ENCODE measurements at places on chromosomes 16 and 17.

DNA sequence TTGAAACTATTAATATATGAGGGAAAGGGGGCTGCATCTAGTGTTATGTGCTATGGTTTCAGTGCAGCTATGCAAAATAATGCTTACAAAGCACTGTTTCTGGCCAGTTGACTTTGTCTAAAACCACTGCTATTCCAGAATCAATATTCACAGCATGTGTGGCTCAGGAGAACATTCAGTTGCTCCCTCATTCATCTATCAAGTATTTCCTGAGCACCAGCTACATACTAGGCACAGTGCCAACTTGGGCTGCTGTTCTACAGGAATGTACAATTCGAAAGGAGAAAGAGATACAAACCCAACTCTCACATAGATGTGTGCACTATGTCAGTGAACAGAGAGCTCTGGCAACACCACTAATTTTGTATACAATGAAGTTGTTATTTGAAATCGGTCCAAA, 183.0 kb downstream of the PHKB start:
- no peak for DNase-seq

GRCh38 chr17:8155996-8156245, 3.7 kb upstream of the PER1 start:
- peak; percentile 59 for DNase-seq

DNA sequence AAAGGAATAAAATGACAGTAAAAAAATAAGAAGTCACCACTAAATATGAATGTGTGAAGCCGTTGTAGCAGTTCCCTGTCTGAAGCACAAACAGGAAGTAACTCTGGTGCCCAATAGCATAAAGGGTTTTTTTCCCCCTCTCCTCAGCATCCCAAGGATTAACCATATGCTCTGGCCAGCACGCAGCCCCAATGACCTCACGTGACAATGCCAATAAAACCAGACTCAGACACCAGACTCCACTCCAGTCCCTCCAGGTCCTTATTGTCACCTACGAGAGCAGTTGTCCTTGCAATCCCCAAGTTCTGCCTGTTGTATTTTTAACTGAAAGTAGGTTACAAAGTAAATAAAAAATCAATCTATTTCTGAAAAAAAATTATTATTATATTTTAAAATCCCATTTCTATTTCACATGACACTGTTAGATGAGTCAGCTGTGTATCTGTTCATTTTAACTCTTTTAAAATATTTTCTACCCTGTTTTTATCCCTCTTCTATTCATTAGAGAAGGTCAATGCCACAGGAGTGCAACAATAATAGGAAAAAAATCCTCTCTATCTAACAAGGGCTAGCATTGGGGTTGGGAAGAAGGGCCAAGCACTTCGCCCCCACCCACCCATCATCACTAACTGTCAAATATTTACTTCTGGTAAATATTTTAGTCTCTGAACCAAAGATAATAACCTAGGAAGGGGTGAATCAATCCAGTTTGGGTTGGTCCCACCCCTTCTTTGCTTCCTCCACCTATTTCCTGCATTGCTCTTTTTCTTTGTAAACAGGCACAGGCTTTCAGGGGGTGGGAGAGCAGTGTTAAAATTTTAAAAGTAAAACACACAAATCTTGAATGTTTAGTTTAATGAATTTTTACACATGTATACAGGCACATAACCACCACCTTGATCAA, 6.6 kb downstream of the PRAC1 start:
- no peak for DNase-seq

DNA sequence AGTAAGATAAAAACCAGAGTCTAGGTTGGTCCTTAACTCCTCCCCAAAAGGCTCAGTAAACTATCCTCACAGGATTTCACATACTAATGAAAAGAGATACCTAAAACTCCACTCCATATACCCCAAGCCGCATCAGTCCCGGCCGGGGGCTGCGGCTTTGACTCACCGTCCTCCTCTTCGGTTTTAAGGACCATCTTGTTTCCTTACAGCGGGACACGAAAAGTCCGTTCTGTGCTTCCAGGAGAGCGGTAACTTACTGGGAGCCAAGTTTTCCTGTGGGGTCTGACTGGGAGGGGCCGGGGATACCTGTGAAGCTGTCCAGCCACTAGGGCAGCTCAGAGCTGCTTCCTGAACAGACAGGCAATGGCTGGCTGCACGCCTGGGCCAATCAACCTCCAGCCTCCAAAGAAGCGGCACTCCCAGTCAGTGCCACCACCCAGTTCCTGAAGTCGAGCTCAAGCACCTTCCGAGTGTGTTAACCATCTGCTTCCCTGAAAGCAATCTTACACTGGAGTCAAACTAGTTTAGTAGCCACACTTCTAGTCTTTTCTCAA, 45.5 kb downstream of the CYTH1 start:
- no peak for DNase-seq

- no peak for DNase-seq
Observed at GRCh38 chr17:33040461-33040860, 48.8 kb downstream of the SPACA3 start.

- DNase-seq: no peak
Observed at GRCh38 chr16:57725151-57725550, 10.4 kb upstream of the KATNB1 start.

GRCh38 chr17:21263376-21263775, 10.2 kb upstream of the NATD1 start:
- DNase-seq: no peak

- no peak for DNase-seq
Observed at GRCh38 chr16:23877107-23878070, 41.6 kb downstream of the PRKCB start.

DNA sequence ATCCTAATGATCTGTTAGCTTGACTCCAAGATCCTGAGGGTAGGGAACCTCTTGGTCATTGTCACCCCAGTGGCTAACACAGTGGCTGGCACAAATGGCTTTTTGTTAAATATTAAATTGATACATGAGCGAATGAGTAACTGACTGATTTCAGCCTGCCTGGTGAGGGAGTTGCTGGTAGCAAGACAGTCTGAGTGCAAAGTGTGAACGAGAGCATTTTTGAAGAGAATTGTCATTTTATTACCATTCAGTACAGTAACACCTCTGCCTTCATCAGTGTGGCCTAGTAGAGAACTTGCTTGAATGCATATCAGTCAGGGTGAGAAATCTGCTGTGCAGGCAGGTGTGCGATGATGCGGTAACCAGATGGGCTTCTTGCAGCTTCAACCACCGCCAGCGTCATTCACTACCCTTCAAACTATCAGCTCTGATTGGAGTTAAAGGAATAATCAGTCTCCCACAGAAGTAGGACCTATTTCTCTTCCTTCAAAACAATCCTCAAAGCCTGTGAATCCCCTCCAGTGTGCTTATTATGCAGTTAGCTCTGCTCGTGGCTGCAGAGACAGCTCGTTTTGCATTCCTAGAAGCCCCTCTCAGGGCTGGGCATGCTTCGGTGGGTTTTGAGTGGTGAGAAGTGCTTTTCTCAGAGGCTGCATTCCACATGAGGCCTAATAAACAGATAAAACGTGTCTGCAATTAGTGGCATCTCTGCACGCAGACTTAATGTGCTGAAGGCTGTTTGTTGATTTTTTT, 29.0 kb downstream of the HEXIM2 start:
- DNase-seq: no peak

GRCh38 chr16:10180042-10180770, 2.0 kb downstream of the GRIN2A start:
- no peak for DNase-seq

DNA sequence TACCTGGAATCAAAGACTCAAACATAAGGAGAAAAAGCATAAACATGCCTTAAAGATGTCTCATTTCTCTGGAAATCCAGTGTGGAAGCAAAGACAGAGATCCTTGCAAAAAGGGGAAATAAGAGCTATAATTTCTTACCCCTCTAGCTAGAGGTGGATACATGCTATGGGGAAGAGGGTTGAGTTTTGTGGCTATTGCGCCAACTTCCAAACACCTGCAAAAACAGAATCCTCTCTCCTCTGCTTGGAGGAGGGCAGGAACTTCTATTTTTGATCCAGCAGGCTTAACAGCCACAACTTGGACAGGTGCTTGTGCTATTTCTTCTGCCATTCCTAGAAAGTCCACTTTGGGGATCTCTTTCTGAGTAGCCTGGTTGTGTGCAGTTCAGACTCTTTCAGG, 21.5 kb upstream of the NUDT7 start:
- DNase-seq: no peak

GRCh38 chr17:40019140-40019991, 4.1 kb downstream of the CSF3 start:
- DNase-seq: no peak

- no peak for DNase-seq
Observed at GRCh38 chr16:82882982-82883835, 256.4 kb downstream of the CDH13 start.

DNA sequence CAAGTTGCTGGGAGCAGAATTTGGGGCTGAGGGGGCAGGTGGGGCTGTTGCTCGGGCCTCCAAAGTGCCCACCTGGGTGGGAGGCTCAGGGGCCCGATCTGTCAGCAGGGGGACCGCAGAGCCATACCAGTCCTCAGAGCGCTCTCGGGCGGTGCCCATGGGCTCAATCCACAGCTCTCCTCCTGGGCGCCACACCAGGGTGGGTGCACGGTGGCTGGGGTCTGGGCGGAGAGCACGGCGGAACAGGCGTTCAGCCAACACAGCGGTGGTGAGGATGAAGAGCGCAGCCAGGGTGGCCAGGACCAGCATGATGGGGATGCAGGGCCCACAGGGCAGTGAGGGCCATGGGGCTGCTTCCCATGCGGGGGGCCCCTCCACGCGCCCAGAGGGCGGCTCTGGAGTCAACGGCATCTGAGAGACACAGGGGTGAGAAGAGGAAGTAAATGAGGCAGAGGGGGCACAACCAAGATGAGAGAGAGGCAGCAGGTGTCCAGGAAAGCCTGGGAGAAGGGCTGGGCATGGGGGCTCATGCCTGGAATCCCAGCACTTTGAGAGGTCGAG, 1.2 kb downstream of the C16orf54 start:
- no peak for DNase-seq

- DNase-seq: no peak
Observed at GRCh38 chr17:80365983-80366382, 49.0 kb upstream of the ENDOV start.

- no peak for DNase-seq
Observed at GRCh38 chr17:46270032-46270431, 24.9 kb upstream of the LRRC37A start.

GRCh38 chr17:33052856-33053255, 61.2 kb downstream of the SPACA3 start:
- DNase-seq: no peak

- DNase-seq: no peak
Observed at GRCh38 chr16:57726433-57726947, 9.1 kb upstream of the KATNB1 start.

GRCh38 chr16:72635104-72635503, 412.8 kb downstream of the ZFHX3 start:
- no peak for DNase-seq

GRCh38 chr16:29974291-29975133, 844 bp downstream of the TAOK2 start:
- DNase-seq: peak; percentile 36

- DNase-seq: no peak
Observed at GRCh38 chr16:68752602-68753001, 15.5 kb downstream of the CDH1 start.

- DNase-seq: no peak
Observed at GRCh38 chr17:42039794-42040763, 10.3 kb downstream of the C17orf113 start.

DNA sequence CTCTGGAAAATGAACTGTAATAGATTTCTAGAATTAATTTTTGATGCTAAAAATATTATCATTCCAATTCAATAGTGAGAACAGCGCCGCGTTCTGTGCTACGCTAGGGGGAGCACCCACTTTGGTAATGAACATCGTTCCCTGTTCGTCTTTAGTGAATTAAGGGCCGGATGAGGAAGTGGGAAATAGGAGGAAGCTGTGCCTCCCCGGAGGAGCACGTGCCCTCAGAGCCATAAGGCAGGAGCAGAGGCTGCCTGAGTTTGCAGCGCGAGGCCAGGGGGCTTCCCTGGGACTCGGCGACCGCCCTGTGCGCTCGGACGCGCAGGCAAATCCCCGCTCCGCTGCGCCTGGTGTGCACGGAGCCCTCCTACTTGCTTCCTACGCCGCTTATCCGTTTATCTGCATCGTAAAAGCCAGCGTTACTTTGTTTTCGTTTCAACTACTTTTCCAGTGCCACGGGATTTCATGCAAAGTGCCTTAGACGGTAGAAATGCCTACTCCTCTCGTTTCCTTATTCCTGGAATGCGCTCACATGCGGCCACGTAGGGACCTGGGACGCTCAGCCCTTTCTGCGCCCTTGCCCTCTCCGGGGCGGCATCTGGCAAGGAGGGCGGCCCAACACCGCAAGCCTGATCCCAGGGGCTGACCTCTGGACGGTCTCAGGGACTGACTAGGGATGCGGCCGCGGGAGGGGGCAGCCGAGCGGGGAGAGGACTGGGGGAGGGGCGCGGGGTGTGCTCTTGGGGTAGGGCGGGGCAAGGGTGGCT, 76.4 kb downstream of the KCNJ12 start:
- DNase-seq: peak; percentile 57

Data from neural progenitor cell (in vitro differentiated cells).